ENCODE measurements at places on chromosomes 7 and 10.

- DNase-seq = no peak
Observed at GRCh38 chr7:127655720-127656119, 3.7 kb downstream of the SND1 start.

DNA sequence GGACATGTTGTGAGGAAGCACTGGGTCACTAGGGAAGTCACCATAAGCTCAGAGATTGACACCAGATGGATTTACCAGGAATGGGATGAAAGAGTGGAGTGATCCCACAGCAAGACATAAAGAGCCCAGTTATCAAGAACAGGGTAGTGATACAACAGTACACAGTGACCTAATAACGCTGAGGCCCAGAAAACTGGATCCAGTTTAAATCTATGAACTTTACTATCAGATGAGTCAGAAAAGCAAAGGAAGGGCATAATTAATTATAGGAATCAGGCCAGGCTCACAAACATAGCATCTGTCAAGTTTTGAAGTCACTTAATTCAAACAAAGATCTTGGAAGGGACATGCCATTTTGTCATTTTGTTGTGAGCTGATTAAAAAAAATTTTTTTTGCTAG, 73.5 kb downstream of the LRRN3 start:
- DNase-seq = no peak

DNA sequence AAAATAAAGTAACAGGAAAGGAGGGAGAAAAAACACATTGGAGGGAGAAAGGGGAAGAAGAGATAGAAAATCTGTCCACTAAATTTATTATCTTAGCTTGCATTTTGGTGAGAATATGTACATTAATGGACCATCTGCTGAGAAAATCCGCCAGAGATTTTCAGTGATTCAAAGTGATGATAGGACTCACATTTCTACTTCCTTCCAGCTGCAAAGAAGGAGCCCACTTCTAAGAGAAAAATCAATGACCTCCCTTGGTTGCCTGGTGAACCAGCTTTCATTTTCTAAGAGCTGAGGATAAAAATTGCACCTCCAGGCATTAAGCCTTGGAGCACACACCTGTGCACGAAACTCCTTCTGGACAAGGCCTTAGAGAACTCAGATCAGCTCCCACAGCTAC, 404.3 kb downstream of the SFMBT2 start:
- no peak for DNase-seq

DNA sequence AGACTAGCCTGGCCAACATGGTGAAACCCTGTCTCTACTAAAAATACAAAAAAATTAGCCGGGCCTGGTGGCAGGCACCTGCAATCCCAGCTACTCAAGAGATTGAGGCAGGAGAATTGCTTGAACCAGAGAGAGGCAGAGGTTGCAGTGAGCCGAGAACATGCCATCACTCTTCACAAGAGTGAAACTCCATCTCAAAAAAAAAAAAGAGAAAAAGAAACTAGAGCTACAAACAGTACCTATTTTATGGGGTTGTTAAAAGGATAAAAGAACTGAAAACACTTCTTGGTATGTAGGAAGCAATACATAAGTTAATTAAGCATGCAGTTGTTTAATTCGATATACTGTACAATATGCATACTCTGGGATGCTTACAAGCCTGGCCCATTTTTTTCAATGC, 216.9 kb downstream of the SORCS1 start:
- DNase-seq = no peak

All from posterior cingulate gyrus (tissue), 11 donors.